ENCODE measurements at places on chromosomes 13 and 19.
A peak's percentile ranks its signal among the peaks of the same experiment; 100 is the strongest.

DNA sequence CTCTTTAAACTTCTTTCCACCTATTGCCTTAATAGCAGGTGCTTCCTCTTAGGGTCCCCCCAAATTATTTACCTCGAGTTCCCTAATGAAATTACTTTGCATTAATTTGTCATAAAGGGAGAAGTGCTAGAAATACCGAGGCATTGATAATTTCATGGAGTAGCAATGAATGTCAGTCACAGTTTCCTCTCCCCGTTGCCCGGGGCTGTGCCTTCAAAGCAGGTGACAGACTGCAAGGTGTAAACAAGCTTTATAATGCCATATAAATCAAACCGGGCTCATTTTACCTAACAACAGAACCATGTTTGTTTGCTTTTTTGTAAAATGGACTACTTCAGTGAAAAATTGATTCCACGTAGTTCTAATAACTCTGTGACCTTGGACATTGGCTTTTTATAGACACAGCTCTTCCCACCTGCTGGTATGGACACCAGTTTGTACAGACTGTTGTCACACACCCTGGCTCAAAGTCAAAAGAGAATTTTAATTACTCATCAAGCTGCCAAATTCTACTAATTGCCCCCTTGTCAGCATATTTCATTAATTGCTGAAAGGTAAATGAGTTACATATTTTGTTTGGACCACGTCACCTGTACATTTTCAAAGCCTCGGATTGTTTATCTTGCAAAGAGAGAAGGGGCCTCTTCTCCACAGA, 171.1 kb downstream of the STK24 start:
- DNase-seq = no peak

GRCh38 chr19:17200408-17201079, 14.6 kb upstream of the USE1 start:
- no peak for DNase-seq

DNA sequence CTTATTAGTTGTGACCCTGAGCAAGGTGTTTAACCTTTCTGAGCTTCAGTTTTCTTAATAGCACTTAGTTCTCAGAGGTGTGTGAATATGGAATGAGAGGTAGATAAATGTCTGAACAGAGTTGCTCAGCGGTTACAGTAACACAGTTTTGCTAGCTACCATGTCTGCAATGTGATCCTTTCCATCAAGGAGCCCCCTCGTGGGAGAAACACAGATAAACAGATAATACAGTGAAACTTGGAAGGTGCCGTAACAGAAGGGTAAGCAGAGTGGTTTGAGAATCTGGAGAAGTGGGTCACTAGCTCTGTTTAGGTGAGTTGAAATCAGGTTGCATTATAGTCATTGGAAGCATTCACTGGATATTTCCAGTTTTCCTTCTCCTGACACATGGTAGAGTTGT, 38.9 kb downstream of the IRS2 start:
- no peak for DNase-seq

DNA sequence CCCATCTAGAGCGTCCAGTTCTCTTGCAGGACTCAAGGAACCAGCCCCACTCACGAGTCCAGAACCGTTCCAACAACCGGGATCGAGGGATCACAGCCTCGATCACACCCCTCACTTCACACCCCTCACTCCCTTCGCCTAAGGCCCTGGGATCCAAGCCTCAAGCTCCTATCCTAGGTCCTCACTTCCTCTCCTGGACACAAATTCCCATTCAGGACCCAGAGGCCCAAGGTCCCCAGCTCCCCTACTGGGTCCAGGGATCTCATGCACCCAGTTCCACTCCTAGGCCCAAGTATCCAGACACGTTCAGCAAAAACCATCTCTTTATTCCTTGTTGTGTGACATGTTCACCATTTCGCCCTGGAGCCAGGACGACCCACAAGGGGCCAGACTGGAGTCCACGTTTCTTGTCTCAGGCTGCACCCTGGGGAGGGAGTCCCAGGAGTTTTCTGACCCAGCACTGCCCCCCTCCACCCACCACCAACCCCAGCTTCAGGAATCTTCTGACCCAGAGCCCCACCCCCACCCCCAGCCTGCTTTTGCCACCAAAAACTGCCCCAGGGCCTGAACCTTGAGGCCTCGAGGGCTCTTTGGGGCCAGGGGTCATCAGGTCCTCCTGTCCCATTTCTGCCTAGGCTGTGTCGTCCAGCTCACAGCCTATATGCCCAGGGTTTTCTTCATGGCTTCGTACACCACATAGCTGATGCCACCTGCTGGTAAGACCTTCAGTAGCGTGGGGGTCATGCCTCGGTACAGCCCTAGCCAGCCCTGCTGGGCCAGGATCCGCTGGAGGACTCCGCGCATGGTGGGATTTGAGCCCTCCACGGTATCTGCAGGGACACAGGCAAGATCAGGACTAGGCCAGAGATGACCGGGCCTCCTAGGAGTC, 1.4 kb upstream of the KHSRP start:
- no peak for DNase-seq

GRCh38 chr13:30403456-30403855, 18.8 kb upstream of the UBE2L5 start:
- DNase-seq = no peak

GRCh38 chr13:55653497-55653896, 1487.2 kb upstream of the PRR20A start:
- DNase-seq = no peak

DNA sequence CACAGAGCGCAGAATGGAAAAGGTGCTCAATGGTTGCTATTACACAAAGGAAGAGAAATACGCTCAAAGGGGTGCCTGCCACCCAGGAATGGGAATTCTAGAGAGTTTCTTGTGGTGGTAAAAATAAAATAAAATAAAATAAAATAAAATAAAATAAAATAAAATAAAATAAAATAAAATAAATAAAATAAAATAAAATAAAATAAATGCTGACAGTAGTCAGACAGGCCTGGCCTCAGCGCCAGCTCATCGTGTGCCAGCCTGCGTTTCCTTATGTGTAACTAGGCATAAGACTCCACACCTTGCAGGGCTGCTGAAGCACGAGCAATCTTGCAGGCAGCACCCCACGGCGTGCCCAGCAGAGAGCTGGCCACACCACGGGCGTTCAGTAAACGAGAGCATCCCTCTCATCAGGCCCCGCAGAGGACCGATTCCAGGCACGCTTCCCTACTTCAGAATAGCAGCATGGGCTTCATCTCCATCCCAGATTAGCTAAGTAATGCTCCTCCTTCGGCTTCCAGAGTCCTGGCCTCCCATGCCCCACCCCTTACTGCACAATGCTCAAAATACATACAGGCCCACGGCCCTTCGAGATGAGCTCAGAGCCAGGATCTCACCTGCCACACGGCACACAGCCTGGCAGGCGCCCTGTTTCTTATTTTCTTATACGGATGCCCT, 5.6 kb downstream of the NAPA start:
- no peak for DNase-seq

DNA sequence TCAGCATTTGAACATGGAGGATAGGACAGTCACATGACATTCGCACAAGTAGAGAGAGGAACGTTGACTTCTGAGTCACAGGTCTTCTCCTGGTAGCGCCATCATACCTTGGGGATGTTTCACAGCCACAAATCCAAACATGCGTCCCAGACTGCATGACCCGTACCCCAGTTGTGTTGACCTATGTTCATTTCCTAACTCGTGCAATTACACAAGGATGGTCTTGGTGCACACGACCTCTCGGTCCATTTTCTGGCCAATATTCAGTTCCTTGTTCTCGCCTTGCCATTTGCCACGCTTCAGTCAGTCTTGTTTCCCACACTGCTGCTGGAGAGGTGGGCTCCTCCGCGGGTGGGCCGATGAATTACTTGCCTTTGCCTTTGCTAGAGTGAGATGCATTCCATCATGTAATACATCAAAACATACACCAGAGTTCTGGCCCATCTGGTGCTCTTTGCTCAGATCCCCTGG, 87.3 kb downstream of the COL4A2 start:
- no peak for DNase-seq

DNA sequence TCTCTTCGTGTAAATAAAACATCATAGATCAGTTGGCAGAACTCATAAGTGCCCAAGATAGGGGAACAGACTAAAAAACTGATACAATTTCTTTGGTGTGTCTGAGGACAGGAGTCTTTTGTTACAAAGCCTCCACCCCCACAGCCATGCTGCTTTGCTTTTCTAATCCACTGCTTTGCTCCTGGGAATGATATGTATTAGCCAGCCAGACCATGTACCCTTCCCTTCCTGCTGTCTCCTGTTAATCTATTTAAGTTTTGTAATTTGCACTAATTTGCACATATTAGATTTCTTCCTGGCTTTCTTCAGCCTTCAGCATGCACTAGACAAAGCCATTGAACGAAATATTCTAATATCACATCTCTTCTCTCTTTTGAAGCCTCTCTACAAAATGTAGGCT, 130.5 kb downstream of the MAB21L1 start:
- no peak for DNase-seq

DNA sequence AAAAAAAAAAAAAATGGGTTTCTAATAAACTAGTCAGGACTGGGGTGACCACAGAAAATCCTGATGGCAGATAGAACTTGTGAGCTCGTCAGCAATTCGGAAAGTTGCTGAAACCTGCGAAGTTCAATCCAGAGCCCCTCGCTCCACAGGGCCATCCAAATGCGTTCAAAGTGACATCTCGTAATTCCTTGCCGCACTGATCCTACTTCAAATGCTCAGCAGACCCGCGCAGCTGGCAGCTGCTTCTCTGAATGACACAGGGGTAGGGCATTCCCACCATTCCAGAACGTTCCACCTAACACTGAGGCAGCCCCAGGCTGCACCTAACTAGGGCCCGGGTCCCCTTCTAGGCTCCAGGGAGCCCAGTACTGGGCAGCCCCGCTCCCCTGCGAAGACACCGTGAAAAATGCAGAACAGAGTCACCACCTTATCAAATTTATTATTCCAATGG, 4.8 kb upstream of the DAPK3 start:
- no peak for DNase-seq

- peak; percentile 22 for DNase-seq
These were observed 18.7 kb downstream of the GADD45B start for GRCh38 chr19:2494447-2495129.

DNA sequence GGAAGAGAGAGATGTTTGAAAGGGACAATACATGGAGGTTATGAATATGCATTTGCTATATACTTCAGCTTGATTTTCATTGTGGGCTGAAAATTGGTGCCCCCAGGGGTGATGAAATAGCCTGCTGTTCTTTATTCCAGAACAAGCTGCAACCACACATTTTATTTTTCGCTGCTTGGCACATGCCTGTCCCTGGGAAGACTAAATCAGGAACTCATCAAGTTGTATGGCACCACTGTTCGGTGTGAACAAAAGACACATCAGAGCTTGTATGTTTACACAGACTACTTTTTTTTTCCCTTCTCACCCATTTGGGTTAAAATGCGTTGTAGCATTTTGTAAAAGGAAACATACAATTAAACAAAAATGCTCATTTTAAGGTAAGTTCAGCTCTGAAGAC, 230.7 kb downstream of the NALCN start:
- no peak for DNase-seq

GRCh38 chr19:5006201-5006600, 37.3 kb downstream of the KDM4B start:
- no peak for DNase-seq

DNA sequence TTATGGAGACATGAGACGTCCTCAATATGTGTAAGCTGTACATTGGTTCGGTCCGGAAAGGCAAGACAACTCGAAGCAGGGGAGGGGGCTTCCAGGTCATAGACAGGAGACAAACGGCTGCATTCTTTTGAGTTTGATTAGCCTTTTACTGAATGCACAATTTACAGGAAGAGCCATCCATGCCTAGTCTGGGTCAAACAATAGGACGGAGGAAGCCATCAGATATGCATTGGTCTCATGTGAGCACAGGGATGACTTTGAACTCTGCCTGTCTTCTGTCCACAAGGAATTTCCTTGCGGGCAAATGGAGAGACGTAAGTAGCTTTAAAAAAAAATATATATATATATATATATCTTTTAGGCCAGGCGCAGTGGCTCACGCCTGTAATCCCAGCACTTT, 1.9 kb upstream of the CCNP start:
- no peak for DNase-seq

- DNase-seq = no peak
These were observed 15.5 kb downstream of the ZNF443 start for GRCh38 chr19:12425236-12425887.

GRCh38 chr19:36198119-36198518, 16.3 kb downstream of the ZNF565 start:
- DNase-seq = no peak

- DNase-seq = no peak
These were observed 81.6 kb downstream of the DACH1 start for GRCh38 chr13:71785361-71785760.

GRCh38 chr13:51923983-51924539, 62.3 kb downstream of the CCDC70 start:
- DNase-seq = no peak

GRCh38 chr19:2577722-2578335, 101.9 kb downstream of the GADD45B start:
- DNase-seq = no peak

DNA sequence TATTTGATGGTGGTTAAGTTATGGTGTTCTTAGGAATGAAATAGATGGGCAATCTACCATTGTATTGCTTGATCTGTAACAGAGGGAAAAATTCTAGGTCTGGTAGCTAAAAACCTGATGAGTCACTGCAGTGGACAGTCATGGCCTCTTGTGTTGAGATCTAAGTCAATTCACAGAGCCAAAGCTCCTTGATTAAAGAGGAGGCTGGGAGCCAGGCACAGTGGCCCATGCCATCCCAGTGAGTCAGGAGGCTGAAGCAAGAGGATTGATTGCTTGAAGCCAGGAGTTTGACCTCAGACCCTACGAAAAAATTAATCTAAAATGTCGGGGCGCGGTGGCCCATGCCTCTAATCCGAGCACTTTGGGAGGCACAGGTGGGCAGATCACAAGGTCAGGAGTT, 67.1 kb upstream of the KPNA3 start:
- no peak for DNase-seq

DNA sequence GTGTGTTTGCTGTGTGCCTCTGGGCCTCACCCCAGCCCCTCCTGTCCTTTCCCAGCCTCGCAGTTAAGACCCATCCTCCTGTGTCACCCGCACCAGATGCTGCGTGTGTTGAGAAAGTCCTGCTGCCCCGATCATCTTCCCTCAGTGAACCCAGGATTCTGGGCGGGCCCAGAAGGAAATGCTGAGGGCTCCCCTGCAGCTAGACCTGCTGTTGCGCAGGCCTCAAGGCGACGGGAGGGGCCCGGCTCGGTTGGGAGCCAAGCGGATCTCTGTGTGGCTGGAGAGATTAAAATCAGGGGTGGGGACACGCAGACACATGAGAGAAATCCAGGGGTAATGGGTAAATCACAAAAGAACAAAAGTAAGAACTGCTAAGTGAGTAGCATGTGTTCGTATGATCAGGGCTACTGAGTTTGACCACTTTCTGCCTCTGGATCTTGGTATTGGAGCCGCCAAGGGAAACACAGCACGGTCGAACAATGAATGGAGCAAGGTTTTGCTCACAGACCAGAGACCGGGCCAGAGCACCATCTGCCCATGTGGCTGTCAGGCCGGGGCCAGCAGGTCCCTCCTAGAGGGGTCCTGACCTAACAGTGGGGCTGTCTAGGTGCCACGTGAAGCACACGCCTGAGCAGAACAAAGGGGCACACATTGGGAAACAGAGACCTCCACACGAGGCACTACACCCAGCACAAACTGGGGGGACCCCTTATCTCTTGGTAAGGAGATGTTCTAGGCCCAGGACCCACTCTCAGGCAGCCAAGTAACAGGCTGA, 7.1 kb downstream of the ZSCAN1 start:
- DNase-seq = no peak
